ENCODE measurements at places on chromosomes 13 and 19.

DNA sequence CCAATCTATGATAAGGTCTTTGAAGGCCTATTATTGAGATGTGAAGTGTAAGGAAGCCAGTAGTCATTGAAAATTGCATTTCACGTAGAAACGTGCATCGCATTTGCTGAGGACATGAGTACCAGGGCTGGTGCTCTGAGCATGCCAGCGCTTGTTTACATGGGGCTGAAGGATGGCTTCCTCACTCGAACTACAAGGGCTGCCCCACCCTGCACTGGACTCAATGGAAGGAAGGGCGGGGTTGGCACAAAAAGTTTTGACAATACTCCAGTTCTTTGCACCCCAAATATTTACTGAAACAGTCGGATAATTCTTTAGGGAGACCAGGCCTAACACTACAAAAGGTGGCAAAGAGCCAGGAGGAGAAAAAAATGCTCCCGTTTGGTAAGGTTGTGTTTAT, 28.9 kb upstream of the MED4 start:
- no peak for DNase-seq

GRCh38 chr13:79874396-79875360, 393.7 kb downstream of the NDFIP2 start:
- DNase-seq = no peak

DNA sequence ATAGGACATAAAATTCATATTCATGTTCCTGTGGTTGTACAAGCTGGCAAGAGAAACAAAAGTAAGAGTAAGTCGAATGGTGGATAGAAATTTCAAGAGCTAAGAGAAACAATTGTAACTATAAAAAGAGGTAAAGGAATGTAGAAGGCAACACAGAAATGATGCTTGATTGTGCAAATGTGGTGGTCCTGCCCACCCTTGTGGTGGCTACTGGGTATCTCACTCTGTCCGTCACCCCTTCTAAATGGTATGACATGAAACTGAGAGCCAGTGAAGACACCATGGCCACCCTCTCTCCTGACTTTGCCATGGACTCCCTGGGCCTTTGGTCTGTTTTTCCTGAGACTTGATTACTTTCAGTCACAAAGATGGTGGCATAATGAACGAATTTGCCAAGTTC, 925.9 kb upstream of the SLITRK6 start:
- peak; percentile 3 for DNase-seq

DNA sequence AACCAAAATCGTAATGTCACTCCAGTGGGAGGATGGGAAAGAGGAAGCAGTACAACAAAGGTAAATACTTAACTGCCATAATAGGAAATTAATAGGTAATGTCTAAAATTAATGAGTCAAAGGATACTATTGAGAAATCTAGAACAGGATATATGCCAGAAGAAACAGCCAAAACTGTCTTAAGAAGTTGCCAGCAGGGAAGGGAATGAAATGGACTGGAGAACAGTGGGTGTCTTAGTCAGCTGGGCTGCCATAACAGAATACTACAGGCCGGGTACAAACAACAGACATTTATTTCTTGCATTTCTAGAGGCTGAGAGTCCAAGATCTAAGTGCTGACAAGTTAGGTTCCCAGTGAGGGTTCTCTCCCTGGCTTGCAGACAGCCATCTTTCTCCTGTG, 40.3 kb upstream of the IPO5 start:
- no peak for DNase-seq

DNA sequence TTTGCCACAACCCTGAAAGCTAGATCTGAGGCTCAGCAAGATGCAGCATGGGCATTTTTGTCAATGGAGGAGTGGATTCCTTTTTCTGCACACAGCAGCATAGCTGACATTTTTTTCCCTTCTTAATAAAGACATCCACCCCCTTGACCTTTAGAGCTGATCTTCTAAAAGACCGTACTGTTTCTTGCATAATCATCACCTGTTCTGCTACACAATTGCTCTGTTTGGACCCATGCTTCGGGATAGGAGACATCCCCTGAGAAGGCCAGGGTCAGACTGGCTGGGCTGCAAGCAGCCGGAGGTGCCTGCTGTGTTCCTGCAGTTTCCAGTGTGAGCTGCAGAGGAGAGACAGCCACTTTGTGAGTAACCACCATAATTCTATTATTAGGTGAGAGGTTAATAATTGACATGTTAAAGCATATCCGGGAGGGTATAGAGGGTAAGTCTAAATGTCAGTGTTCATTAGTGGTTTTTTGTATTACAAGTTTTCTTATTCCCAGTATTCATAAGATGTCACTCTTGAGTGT, 108.5 kb upstream of the C1QTNF9B start:
- DNase-seq = no peak

DNA sequence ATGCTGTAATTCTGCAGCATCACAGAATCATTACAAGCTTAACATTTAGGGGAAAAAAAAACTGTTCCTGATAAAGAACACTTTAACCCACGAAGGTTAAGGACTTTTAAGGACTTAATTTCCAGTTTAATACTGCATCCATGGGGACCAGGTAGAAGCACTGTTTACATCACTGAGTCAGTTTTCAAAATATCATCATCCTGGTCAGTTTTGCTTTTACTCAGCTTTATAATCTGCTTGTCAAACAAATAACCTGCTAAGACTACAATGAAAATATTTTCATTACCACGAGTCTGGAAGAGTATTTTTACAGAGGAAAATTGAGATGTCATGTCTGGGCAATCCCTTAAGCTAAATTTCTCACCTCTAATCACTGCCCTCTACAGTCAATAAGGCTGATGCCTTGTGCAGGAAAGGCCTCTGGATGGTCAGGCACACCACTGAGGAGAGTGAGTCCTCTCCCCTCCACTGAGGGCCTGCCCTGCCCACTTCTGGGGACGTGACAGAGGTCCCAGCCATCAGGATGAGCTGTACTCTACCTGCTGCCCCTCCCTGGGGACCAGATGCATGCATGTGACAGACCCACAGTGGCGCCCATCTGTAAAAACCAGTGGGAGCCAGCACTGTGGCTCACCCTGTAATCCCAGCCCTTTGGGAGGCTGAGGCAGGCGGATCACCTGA, 31.0 kb downstream of the FOXO1 start:
- no peak for DNase-seq

- DNase-seq = no peak
Observed at GRCh38 chr19:38699027-38699346, 45.3 kb downstream of the CAPN12 start.

DNA sequence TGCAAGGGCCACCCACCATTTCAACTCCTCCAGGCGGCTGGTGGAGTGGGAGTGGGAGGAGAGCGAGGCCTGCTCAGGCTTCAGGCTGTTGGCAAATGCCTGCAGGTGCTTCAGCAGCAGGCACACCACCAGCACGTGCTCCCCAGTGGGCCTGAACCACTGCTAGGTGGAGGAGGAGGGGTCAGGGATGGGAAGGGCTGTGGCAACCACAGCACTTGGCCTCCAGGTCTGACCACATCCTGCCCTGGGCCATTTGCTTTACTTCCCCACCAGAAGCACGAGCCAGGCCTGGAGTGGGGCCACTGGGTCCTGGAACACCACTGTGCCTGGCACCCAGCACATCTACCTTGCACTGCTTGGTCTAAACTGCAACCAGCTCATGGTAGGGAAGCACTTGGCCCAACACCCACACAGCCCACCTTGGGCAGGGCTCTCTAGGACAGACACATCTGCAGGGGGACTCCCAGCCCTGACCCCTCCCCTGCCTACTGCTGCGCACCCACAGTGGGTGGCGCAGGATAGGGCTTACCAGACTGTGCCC, 26.2 kb downstream of the TUBA3C start:
- no peak for DNase-seq

GRCh38 chr13:24243302-24243701, 66.1 kb upstream of the C1QTNF9 start:
- DNase-seq = no peak

GRCh38 chr19:46350029-46350757, 3.3 kb downstream of the PPP5C start:
- DNase-seq = no peak

DNA sequence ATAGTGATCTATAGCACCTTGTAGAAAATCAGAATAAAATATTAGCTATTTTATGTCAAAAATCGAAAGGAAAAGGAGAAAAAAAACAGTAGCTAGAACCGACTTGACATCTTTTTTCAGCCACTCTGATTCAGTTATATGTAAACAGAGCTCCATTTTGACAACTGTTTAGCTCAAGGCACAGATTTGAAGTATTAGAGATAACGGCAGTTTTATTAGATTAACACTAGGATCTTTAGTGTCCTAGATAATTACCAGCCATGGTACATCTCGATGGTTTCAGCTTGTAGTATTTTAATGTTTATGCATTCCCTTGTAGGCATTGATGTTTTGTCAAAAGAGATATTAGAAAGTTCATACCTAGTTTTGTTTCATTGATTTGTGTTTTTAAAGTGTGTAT, 67.3 kb downstream of the PCDH17 start:
- DNase-seq = no peak

DNA sequence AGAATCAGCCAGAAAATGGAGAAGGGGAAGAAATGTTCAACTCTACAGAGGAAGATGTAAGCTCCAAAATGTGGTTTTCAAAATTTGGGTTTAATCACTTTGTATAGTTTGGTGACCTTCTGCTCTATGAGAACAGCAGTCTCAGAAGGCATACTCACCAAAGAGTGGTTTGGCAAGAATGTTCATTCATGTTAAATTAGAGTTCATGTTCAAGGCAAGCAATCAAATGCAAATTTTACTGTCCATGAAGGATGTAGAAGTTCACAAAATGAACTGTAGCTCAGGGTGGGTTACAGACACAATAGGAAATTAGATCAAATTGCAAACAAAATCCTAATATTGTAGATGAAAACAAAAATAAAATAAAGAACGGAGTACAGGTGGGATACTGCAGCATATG, 606.7 kb upstream of the PCDH20 start:
- no peak for DNase-seq

- no peak for DNase-seq
Observed at GRCh38 chr13:67134417-67135129, 95.6 kb downstream of the PCDH9 start.

DNA sequence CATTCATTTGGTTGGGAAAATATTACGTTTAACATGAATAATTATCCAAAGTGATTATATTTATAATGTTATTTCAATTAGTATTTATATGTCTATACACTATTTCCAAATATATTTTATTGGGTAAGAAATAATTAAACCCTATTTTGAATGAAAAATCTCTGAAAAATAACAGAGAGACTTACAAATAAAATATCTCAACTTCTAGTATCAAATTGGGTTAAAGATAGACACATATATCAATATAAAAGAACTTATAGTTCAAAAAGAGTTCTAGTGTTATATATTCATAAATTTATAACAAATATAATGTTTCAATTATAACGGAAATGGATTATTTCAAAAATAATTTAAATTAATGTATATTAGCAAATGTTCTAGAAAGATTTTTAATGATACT, 482.6 kb upstream of the PCDH20 start:
- no peak for DNase-seq

DNA sequence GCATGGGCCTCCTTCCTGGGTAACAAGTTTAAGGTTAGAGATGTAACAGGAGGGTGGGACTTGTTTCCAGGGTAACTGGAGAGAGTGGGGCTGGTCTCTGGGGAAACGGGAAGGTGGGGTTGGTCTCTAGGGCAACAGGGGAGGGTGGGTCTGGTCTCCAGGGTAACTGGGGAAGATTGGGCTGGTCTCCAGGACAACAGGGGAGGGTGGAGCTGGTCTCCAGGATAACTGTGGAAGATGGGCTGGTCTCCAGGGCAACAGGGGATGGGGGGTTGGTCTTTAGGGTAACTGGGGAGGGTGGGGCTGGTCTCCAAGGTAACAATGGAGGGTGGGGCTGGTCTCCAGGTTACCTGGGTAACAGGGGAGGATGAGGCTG, 36.5 kb downstream of the SPTBN4 start:
- no peak for DNase-seq

DNA sequence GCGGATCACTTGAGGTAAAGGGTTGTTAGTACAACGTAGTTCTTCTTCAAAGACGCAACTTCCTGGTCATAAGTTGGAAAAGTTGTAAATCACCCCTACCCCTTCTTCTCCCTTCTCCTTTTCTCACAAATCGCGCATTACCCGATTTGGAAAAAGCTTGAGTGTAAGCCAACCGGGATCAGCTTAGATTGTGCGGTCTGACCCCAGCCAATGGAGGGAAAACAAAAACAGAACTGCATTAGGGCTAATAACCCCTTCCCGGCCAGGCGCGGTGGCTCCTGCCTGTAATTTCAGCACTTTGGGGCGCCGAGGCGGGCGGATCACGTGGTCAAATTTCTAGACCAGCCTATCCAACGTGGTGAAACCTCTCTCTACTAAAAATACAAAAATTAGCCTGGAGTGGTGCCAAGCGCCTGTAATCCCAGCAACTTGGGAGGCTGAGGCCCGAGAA, 806 bp downstream of the ZNF90 start:
- peak; percentile 80 for DNase-seq

GRCh38 chr13:29987340-29987739, 136.9 kb upstream of the UBL3 start:
- no peak for DNase-seq

DNA sequence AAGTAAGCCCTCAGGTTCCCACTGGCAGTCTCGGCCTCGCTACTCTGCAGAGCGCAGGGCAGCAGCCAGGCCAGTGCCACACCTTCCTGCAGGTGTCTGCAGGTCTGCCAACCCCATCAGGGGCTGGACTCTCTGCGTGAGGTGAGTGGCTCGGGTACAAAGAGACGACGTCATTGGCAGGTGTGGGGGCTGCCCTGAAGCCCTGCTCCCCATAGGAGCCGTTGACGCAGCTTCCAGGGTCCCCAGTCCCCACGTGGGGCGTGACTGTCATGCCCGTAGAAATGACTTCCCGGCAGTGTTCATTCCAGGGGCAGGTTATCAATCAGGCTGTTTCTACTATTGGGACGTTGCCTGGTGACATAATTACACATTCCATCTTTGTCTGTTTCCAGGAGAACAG, 15.3 kb upstream of the GJB6 start:
- DNase-seq = no peak

DNA sequence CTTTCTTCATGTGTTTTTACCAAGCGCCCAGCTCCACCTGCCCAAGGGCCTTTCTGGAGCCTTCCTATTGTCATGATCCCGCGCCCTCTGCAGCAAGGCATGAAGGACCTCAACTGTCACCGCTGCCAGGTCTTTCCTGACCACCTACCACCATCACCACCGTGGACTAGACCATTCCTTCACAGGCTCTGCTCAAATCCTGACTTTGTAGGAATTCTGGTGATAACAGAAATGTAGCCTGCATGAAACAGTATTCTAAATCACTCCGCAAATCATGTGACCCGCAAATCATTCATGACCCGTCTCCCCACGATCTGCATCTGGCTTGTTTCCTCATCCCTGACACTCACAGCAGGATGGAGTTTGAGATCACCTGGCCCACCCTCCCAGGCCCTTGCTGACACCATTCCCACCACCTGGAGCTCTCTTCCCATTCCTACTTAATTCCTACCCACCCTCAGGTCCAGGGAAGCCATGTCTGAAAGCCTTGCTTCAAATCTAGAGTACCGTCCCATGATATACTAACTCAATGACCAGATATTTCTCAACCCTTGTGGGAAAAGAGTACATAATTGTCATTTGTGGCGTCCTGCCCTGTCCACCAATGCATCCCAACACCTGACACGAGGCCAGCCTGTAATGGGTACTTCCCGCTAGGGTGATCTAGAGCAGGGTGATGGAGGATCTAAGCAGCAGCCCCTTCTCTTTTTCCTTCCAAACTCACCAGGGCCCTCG, 1.3 kb downstream of the UBE2S start:
- no peak for DNase-seq

All from lung (tissue), 17 donors.